ENCODE measurements at places on chromosomes 5 and 9.

DNA sequence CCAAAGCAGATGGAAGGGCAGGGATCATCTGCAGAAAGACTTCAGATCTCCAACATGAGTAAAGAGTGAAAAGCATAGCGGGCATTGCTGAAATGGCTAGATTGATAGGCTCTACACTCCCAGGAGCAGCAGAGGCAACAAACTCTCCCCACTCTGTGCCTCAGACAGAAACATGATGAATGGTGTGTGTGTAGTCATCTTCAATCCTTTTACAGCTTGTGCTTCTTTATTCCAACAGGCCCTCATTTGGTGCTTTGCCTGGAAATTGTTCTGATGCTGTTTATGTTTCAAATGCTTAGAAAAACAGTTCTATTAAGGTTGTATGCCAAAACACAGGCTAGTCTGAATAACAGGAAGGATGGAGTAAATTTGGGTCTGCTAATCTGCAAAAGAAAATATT, 176.2 kb downstream of the DMRTA1 start:
- no peak for DNase-seq

- no peak for DNase-seq
Observed at GRCh38 chr5:13625616-13626198, 318.8 kb downstream of the DNAH5 start.

DNA sequence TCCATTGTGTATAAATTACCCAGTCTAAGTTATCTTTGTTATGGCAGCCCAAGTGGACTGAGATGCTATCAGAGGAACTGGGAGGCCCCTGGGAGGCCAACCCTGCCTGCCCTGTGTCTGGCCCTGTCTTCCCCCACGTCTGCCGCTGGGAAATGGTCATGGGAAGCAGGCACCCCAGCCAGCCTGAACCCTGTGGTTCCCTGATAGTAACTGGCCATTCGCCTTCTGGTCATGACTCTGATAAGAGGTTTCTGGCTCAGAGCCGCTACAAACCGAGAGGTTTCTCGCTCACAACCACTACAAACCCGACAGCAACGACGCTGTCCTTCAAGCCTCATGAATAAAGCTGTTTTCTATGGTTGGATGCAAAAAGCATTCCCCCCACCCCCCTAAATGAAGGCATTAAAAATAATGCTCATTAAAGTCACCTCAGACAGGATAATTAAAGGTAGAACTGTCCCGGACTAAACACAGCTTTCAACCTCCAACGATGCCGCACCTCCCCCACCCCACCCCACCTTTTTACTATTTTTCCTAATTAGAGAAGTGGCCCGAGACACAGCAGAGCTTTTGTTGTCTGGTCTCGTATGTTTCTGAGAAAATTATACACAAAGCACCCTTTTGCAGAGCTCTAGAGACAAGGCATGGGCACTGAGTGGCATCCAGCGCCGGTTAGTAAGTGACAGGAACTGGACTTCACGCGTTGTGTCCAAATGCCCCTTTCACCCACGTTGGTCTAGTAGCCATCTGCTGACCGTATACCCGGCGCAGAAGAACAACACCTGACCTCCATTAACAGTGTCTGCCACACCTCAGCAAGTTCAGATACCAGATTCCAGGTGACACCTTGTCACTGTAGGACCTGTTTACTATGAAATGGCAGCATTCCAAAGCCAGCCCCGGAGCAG, 140.8 kb downstream of the COL23A1 start:
- DNase-seq, result no peak

- DNase-seq, result no peak
Observed at GRCh38 chr9:87498046-87498810, 561 bp downstream of the DAPK1 start.

DNA sequence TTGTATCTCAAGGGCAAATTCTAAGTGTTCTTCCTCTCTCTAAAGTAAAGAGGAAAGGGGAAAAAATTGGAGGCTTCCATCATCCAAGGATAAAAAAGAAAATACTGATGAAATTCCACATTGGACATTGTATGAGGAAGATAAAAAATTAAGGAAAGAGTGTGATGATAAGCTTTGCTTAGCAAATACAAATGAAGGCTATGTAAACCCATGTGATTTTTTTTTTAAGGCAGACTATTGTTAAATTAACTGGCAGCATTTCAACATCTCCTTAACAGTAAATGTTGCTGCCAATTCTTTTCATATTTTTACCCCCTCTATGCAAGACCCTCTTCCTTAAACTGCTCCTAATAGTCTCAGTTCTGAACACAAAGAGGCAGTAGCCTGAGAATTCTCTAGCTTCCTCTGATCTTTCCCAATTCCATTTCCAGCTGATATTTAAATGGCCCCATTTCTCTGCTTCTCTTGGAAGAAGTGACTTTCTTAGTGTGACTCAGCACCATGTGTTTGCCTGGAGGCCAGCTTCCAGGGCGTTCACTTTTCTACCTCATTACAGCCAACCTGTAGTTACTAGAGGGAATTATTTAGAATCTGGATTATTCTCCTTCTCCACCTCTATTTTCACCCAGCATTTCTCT, 159.7 kb downstream of the TLE1 start:
- no peak for DNase-seq

DNA sequence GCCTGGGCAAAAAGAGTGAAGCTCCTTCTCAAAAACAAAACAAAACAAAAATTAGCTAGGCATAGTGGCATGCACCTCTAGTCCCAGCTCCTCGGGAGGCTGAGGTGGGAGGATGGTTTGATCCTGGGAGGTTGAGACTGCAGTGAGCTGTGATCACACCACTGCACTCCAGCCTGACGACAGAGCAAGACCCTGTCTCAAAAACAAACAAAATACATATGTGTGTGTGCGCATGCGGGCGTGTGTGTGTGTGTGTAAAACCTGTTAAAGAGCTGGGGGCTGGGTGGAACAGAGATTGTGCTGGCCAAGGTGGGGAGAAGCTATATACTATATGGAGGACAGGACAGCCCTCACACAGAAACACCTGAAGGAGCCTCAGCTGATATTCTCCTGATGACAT, 27.4 kb upstream of the DENND4C start:
- no peak for DNase-seq

DNA sequence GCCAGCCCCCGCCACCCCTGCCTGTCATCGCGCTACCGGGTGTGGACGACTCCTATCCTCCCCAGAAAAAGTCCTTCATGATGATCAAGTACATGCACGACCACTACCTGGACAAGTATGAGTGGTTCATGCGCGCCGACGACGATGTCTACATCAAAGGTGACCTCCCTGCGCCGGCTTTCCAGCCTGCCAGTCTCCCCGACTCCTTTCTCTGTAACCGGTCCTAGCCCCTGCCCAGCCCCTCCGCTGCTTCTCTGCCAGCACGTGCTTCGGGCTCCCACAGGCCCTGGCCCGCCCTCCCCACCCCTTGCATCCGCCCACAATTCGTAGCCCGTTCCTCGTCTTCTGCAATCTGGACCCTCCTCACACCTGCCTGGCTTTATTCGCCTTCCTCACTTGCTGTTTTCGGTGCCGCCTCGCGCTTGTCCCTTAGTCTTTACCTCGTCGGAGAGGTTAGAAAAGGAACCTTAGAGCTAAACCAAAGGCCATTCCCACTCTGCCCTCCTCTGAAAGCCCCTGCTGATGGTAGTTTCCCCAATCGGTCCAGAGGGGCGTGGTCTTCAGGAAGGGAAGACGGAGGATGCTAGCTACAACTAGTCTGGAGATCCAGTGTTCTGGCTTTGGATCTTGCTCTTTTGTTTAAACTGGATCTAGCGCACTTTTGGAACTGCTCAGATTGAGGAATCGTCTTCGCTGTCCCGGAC, 1.4 kb downstream of the CHSY3 start:
- DNase-seq, result no peak

- DNase-seq, result no peak
Observed at GRCh38 chr9:77023726-77024125, 4.3 kb downstream of the FOXB2 start.

DNA sequence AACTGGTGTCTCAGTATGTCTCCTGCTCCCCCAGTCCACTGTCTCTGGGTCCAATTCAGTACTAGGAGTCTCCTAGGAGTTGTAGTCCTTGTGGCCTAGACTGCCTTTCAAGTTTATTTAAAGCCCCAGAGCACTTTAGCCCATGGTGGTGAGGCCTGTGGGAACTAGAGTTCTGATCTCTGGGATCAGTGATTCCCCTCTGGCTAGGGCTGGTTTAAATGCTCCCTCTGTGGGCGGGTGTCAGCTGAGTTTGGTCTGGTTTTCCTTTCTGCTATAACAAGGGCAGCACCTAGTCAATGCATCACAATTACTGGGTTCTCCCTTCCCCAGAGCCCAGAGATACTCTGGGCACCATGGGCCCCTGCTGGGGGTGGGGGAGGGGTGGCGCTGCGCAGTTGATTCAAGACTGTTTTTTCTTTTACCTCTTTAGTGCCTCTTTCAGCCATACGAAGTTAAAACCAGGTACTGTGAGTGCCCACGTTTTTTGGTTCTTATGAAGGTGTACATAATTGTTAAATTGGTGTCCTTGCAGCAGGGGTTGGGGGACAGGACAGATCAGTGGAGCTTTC, 9.3 kb upstream of the SLC36A3 start:
- DNase-seq, result no peak

DNA sequence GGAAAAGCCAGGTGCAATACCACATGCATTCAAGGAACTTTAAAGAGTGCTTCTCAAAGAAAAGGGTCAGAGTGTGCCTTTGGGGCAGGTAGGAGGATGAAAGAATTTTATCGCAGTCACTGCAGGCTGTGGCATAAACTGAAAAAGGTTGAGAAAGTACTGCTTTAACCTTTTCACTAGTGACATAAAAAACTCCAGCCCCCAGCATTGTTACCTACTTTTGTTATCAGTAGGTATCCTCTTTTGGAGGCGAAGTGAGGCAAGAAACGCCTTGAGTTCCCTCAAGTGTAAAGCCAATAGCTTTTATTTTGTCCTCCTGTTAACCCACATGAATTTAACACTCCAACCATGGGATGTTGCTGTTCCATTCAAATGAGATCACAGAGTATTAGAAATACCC, 64.7 kb upstream of the CHD1 start:
- no peak for DNase-seq

GRCh38 chr5:34001241-34001841, 6.5 kb downstream of the AMACR start:
- DNase-seq, result no peak

GRCh38 chr5:149895416-149896345, 48.9 kb downstream of the PDE6A start:
- DNase-seq, result no peak

DNA sequence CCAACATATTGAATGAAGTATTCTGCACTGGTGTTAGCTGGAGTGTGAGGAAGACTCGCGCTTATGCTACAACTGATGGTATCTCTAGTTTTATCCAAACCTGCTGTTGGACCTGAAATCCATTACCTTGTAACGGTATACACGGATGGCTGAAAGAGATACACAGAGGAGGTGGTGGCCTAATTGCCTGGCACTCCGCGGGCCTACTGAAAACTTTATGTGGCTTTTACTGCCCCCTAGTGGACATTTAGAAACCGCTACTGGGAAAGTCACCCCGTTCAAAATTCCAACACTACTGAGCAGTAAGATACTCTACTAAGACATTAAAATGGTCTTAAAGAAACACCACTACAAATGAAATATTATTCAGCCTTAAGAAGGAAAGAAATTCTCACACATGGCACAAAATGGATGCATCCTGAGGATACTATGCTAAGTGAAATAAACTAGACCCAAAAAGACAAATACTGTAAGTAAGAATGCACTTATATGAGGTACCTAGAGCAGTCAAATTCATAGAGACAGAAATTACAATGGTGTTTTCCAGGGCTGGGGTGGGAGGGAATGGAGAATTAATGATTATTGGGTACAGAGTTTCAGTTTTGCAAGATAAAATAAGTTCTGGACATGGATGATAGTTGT, 100.4 kb downstream of the TTLL11 start:
- no peak for DNase-seq

DNA sequence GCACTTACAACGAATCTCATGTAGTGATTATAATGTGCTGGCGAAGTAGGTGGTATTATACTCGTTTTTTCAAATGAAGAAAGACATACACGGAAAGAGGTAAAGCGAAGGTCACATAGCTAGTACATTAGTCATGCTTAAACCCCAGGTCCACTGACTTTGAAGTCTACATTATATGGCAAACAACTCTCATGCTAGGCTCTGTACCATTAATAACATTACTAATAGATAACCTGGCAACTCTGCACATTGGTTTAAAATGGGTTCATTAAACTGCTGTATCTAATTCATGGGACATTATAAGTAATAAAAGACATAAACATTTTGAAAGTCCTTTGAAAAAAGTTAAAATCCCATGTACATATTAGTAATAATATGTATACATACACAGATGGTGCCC, 21.2 kb downstream of the FYB1 start:
- DNase-seq, result no peak

DNA sequence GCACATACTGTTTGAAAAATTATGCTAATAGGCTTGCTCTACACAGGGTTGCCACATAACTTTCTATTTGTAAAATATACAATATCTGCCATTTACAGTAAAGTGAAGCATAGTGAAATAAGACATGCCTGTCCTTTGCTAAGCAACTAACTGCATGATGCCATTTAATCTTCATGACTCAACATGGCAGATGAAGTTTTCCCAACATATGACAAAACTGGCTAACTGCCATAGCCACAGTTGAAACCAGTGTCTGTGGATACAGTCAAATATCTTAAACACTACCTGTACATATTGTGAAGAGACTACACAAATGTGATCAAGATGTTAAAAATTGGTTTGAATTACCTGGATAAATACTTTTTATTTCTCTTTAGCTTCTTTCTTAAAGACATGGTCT, 3.1 kb upstream of the DMAC1 start:
- no peak for DNase-seq

DNA sequence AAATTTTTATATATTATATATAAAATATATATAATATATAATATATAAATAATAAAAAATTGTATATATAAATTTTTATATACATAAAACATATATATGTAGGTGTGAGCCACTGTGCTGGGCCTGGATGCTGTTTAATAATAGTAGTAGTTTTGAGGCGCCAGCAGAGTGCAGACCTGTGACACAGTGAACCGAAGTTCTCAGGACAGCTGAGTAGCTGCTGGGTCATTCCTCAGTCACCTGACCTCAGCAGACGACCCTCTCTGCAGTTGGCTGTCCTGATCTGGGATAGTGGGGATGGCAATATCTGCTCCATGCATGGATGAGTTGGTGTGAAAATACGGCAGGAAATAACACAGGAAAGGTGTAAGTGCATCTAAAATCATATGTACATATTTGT, 3.3 kb upstream of the SNX18 start:
- no peak for DNase-seq

GRCh38 chr5:134281081-134281480, 55.2 kb upstream of the PPP2CA start:
- DNase-seq, result no peak

Measured in astrocyte of the cerebellum (primary cell).